ENCODE measurements at places on chromosomes 13 and 19. TPM values are rescaled to one million over a fixed set of nuclear protein-coding genes. Genes with fewer than 3 reads are reported as not detected.

GRCh38 chr19:47351548-47351947 is 2.4 kb downstream of the DHX34 start:
- DNase-seq, result no peak
- no peaks in the 10 kb centered on the region for H3K27me3 ChIP-seq
- H3K36me3 ChIP-seq, result peaks cover 46% of the 10 kb centered on the region
- no peak overlapping the region for H3K27ac ChIP-seq
- no peak overlapping the region for H3K4me3 ChIP-seq

DNA sequence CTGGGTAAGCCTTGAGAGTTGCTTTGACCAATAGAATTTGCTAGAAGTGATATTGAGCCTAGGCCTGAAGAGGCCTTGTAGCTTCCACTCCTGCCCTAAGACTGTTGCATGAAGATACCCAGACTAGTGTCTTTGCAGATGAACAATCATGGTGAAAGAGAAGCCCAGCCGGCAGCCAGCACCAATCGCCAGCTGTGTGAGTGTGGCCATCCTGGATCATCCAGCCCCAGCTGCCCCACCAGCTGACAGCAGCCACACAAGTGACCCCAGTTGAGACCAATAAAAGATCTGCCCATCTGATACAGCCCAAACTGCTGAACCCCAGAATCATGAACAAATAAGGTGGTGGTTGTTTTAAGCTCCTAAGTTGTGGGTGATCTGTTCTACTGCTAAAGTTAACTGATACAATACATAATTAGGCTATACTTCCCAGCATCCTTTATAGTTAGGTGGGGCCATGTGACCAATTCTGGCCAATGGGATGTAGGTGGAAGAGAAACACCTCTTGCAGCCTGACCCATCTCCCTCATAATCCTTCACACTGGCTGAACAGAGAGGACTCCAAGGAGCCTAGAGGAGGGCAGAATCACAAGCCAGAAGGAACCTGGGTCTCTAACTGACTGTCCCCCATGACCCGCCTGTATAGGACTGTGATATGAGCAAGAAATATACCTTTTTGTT is 9.4 kb upstream of the ZNF428 start:
- H3K27me3 ChIP-seq, result peaks cover 6% of the 10 kb centered on the region
- H3K4me1 ChIP-seq, result peaks cover 14% of the 10 kb centered on the region
- H3K27ac ChIP-seq, result no peak overlapping the region
- no peaks in the 10 kb centered on the region for H3K36me3 ChIP-seq
- H3K4me3 ChIP-seq, result no peak overlapping the region
- no peak for DNase-seq

GRCh38 chr19:17888260-17888659 is 16.5 kb downstream of the SLC5A5 start:
- no peaks in the 10 kb centered on the region for H3K4me1 ChIP-seq
- H3K27ac ChIP-seq, result no peak overlapping the region
- DNase-seq, result no peak
- no peak overlapping the region for H3K4me3 ChIP-seq

The PCSK4 gene
- 3.9 TPM for total RNA-seq

The GARIN5B gene
- not detected for total RNA-seq

The USPL1 gene
- 14.8 TPM for total RNA-seq

Data from activated CD4-positive, alpha-beta T cell treated with anti-CD3 and anti-CD28 coated beads for 36 hours (primary cell).